ENCODE measurements at places on chromosomes 3 and 15. TPM values are rescaled to one million over a fixed set of nuclear protein-coding genes. Genes with fewer than 3 reads are reported as not detected.

TMIE gene
- total RNA-seq, result 1.6 TPM

DNAH12 gene
- 3.5 TPM for total RNA-seq

SPTBN5 gene
- total RNA-seq, result 0.92 TPM

SLC22A14 gene
- total RNA-seq, result 0.69 TPM

SLC2A2 gene
- total RNA-seq, result not detected

ONECUT1 gene
- 4.6 TPM for total RNA-seq

SLC12A1 gene
- total RNA-seq, result 5.8 TPM

CNTN3 gene
- total RNA-seq, result 22.4 TPM

MYZAP gene
- 3.2 TPM for total RNA-seq
